ENCODE measurements at places on chromosomes 13 and 19.

- no peak for DNase-seq
These were observed 2.0 kb upstream of the EBPL start for GRCh38 chr13:49693191-49693733.

DNA sequence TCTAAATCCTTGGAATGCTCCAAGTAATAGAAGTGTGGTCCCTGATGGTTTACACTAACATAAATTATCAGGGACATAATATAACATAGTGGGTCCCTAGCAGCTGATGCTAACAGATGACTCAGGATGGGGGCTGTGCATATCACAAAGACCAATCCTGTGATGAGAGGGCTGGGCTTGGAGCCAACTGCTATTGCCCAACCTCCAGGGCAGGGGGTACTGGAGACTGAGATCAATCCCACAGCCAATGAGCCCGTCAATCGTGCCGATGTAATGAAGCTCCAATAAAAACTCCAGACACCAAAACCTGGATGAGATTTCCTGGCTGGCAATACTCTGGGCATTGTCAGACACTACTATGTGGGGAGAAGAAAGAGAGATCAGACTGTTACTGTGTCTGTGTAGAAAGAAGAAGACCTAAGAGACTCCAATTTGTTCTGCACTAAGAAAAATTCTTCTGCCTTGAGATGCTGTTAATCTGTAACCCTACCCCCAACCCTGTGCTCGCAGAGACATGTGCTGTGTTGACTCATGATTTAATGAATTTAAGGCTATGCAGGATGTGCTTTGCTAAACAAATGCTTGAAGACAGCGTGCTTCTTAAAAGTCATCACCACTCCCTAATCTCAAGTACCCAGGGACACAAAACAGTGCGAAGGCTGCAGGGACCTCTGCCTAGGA, 33.4 kb downstream of the ABCC4 start:
- no peak for DNase-seq

DNA sequence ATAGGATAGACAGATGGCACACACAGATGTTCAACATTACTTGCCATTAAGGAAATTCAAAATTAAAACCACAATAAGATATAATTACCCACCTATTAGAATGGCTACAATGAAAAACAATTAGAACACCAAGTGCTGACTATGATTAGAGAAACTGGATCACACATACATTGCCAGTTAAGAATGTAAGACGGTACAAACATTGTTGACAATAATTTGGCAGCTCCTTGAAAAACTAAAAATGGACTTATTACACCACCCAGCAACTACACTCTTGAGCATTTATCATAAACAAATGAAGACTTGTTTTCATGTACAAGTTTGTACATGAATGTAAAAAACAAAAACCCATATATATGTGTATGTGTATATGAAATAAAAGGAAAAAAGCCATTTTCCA, 13.7 kb downstream of the ZNF461 start:
- no peak for DNase-seq

GRCh38 chr13:105370011-105370650, 1165.3 kb downstream of the EFNB2 start:
- no peak for DNase-seq

DNA sequence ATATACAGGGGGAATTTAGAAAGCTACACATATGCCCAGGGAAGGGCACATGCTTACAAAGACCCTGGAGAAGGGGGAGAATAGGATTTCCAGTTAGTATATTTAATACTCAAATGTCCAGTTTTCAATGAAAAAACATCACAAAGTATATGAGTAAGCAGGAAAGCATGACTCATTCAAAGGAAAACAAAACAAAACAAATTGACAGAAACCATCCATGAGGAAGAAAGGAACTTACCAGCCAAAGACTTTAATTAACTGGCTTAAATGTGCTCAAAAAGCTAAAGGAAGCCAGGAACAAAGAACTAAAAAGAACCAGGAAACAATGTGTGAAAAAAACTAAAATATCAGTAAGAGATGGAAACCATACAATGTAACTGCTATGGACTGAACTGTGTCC, 716.2 kb upstream of the ARGLU1 start:
- no peak for DNase-seq
